ENCODE measurements at places on chromosomes 7 and 10.
A peak's percentile ranks its signal among the peaks of the same experiment; 100 is the strongest.

DNA sequence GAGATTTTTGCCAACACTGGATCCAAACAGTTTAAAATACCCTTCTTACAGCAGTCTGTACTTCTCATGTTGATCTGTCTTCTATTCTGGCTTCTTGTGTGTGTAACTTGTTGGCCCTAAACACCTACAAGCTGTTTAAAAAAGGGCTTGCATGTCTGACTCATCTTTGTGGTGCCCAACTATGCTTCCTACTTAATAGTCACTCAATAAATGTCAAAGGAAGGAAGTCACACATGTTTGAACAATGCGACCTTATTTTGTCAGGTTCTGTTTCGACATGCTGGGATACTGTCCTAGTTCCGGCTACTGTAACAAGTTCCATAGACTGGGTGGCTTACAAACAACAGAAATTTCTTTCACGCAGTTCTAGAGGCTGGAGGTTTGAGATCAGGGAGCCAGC, 9.4 kb upstream of the GRK5 start:
- DNase-seq = no peak

DNA sequence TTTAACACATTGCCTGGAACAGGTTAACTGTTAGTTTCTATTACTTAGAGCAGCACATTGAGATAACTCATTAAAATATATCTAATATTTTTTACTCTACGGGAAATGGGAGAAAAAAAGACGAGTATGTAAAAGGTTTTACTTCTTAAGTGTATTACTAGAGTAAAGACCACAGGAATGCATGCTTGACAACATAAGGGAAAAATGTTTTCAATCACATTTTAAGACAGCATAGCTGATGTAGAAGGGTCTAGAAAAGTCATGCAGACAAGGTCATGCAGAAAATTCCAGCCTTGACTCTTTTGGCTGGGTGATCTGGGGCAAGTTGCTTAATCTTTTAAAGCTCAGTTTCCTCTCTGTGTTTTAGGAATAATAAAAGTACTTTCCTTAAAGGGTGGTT, 806.2 kb downstream of the CNTNAP2 start:
- no peak for DNase-seq

- no peak for DNase-seq
Observed at GRCh38 chr10:102267748-102268147, 22.4 kb downstream of the GBF1 start.

DNA sequence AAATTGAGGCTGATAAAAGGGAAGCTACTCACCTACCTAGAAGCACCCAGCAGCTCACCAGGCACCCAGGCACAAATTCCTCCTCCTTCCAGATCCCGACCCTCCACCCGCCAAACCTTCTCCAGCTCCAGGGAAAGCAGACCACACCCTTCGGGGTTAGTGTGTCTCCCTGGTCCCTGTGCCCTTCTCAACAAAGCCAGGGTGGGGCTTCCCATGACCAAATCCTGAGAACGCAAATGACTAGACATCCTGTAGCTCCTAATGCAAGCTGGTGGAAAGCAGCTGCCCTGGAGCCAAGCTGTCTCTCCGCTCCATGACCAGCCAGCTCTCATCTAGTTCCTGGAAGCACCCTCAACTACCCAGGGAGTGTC, 4.4 kb downstream of the TBX20 start:
- no peak for DNase-seq

DNA sequence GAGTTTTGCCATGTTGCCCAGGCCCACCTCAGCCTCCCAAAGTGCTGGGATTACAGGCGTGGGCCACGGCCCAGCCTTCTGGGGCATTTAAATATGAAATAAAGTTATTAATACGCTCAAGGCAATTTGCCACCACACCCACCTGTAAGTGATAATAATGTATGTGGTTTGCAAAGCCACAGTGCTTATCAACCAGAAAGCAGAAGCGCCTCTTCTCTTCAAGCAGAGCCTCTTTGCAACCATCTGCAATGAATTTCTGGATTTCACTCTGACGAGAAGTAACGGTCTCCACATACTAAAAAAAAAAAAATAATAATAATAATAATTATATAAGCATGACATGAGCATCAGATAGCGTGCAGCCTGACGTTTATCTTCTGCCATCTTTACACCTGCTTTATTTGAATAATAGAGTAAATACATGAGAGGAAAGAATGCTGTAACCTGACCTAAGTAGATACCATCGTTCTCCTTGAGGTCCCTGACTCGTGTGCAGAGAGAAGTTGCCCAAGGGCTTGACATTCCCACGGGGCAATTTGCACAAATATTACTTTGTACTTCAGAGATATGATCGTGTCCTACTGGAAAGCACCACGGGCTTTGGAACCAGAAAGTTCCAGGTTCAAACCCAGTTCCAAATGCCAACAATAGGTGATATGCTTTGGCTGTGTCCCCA, 34.0 kb downstream of the BRI3 start:
- DNase-seq = no peak

- peak; percentile 56 for DNase-seq
Observed at GRCh38 chr10:50991456-50992355, 82.6 kb upstream of the PRKG1 start.

DNA sequence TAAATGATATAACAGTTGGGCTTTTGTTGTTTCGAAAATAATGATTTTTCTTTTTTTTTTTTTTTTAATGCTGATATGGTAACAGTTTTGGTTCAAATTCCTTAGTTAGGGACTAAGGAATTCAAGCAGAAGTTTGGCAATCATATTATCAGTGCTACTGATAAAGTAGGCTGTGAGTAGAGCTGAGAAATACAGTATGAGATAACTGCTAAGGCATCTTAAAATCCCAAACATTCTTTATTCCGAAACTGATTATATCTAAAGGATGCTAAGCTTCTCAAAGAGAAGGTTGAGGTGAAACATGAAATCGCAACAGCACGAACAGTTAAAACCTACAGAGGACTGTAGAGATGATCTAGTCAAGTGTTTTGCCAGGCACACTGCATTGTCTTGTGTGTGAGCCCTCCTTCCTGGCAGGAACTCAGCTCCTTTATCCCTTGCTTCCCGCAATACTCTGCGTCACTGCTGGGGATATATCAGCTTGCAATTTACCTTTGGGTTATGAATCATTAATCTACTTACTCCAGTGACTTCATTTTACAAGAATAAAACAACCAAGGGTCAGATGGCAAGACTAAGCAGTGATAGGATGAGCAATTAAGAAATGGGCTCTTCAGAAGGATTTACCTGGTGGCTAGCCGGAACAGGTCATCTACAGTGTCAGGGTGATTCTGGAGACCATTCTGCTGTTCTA, 36.7 kb downstream of the IRF5 start:
- DNase-seq = no peak
